ENCODE measurements at places on chromosomes 2 and 18.

DNA sequence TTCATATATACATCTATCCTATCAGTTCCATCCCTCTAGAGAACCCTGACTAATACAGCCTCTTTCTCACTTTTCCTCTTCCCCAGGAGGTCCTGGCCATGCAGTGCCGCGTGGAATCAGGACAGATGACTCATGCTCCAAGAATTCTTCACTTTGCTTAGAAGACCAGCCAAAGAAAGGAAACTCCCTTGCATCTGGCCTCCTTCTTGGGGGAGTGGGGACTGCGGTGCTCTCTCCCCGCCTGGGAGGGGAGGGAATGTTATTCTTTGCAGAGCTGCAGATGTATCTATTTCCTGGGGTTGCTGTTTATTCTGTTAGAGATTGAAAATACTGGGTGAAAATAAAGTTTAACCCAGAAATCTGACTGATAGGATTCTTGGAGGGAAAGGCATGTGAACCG is 111.5 kb upstream of the SH3BP4 start:
- no peak for DNase-seq

GRCh38 chr18:8785261-8785660 is 79.9 kb downstream of the MTCL1 start:
- DNase-seq = no peak

- DNase-seq = peak; percentile 81
Observed at GRCh38 chr18:79400591-79401381, 5.1 kb downstream of the NFATC1 start.

GRCh38 chr18:38951633-38952032 is 1386.0 kb upstream of the CELF4 start:
- DNase-seq = no peak

DNA sequence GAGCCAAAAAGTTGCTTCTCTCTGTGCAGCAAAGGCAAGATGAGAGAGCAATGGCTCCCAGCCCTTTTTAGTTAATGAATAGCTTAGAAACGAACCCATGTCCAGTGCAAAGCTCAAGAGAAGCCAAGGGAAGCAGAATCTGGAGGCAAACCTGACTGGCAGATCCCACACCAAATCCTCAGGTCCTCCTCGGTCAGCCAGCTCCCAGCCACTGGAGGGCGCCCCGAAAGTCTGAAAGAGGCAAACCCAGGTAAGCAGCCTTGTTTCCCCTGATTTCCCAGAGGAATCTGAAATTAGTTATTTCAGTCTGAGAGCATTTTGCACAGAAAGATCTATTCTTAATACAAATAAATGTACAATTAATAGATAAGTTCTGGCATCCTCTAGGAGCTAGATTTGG is 71.3 kb upstream of the PID1 start:
- DNase-seq = no peak
